Brain (organoid and tissue), 16 donors: ENCODE measurements at places on chromosomes 2 and 18. TPM values are rescaled to one million over a fixed set of nuclear protein-coding genes. Genes with fewer than 3 reads are reported as not detected.

The BOLL gene
- not detected for polyA plus RNA-seq

The ZNF521 gene
- polyA plus RNA-seq = 2.1 TPM

The HAAO gene
- 2.2 TPM for polyA plus RNA-seq

The SALL3 gene
- 4.7 TPM for polyA plus RNA-seq

The GALNT3 gene
- 5.3 TPM for polyA plus RNA-seq

The ME2 gene
- 36.1 TPM for polyA plus RNA-seq

The TIGD1 gene
- polyA plus RNA-seq = 5.2 TPM

The C2orf76 gene
- 13.4 TPM for polyA plus RNA-seq

The CXCR1 gene
- 0.49 TPM for polyA plus RNA-seq

The CNDP1 gene
- polyA plus RNA-seq = 90.4 TPM

The CSRNP3 gene
- polyA plus RNA-seq = 1.1 TPM

The M1AP gene
- 0.19 TPM for polyA plus RNA-seq

The TSPYL6 gene
- not detected for polyA plus RNA-seq

The DLX2 gene
- 0.17 TPM for polyA plus RNA-seq

The HTR2B gene
- not detected for polyA plus RNA-seq

The GATA6 gene
- not detected for polyA plus RNA-seq

The RAB6C gene
- polyA plus RNA-seq = 0.29 TPM

The B3GNT7 gene
- 3.4 TPM for polyA plus RNA-seq

The ABHD3 gene
- 16.3 TPM for polyA plus RNA-seq

The RAB17 gene
- 7.5 TPM for polyA plus RNA-seq

The DSG2 gene
- polyA plus RNA-seq = 0.19 TPM

The SATB2 gene
- polyA plus RNA-seq = 7.2 TPM

The CHN1 gene
- polyA plus RNA-seq = 195 TPM

The C2orf15 gene
- polyA plus RNA-seq = 10.7 TPM
